Activated T-cell treated with anti-CD3 and anti-CD28 coated beads, Interleukin-2, amount 50 U/mL, for 1 hour (primary cell): ENCODE measurements at places on chromosomes 4 and X.

DNA sequence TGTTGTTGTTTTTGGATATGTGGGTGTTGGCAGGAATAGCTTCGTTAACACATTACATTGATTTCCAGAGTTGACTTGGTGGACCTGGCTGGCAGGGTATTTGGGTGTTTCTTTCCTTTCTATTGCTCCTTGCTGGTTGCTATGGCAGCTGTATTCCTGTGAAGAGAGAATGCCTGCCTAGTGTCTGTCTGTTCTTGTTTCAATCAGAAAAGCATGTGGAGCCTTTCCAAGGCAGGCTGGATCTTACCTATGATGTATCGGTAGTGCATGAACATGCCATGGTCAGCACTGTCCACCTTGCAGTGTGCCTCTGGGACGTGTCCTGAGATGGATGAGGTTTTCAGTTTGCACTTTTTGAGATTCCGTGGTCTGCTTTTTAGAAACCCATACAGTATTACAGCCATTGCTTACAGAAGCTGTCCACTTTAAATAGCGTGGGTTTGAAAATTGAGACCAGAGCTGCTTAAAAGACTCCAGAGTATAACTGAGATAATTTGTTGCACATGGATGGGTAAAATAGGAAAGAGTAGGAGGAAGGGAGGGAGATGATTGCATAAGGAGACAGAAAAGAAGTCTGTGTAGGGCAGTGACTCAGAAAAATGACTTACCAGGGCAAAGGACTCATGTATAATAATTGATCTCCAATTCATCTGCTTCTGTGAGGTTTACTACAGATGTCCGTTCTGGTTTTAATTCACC, 20.0 kb upstream of the AADAT start:
- no peak for DNase-seq

DNA sequence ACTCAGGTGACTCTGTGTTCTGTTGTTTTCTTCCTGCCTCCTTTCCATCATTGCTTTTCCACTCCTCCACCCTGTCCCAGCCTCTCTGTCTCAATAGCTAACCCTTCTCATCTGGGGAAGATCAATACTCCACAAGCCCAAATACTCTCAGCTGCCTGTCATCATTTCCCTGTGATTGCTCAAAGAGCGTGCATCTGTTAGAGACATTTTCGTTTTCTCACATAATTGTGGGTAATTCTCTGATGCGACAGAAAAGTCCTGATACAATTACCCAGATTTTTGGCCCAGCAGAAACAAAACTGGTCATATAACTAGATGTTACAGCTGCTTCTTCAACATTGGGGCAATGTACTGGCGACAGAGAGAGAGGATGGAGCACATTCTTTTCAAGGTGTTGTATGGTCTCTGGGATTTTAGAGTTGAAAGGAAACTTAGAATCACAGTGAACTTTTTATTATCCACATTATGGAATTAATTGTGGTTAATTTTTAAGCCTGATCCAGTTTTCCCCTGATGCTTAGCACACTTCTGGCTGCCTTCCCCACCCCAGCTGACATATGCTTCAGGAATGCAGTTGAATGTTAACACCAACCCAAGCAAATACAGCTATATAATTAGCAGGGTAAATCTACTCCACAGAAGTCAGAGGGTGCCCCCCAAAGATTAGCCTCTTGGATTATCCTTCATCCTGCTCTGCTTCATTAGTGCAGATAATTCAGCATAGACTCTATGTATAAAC, 171.4 kb upstream of the ANXA3 start:
- no peak for DNase-seq

DNA sequence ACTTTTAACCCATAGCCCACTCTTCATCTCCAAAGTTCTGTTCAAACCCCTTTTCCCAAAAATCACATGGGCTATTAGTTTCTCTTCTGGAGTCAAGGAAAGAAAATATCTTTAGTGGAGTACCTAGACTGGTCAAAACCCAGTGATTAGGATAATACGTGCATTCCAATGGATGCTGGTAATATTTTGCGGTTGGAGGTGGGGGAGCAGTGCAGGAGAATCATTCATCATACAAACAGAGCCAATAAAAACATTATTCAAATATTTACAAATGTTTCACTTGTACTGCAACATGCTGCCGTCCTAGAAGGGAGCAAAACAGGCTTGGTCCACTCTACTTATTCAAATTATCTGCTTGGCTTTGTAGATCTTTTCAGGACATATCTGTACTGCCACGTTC, 57.2 kb upstream of the RAB9B start:
- no peak for DNase-seq

DNA sequence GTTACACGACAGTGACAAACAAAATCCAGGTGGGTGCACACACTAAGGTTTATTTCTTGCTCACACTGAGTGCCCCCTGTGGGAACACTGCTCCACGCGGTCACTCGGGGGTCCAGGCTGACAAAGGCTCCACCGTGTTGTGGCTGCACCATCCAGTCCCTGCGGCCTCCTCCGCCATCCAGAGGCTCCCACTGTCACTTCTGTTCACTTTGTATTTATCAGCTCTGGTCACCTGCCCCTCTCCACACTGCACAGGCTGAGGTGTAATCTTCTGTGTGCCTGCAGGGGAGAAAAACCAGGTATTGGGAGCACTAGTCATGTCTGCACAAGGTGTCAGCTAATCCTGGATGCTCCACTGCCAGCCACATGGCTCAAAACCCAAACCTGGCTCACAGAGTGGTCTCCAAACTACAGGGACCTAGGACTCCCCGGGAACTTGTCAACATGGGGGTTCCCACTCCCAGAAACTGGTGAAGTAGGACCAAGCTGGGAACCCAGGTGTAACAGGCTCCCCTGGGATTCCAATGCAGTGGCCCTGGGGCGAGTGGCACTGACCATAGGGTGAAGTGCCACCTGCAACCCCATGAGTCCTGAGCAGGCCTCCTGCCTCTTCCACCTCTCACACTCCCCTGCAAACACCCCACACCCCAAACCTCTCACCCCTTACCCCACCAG, 25.5 kb downstream of the HMX1 start:
- DNase-seq: peak; percentile 2

- no peak for DNase-seq
Measured at GRCh38 chrX:43718081-43718480, 62.0 kb downstream of the MAOA start.

- DNase-seq: no peak
Measured at GRCh38 chrX:91414713-91415112, 19.9 kb upstream of the PABPC5 start.

- DNase-seq: no peak
Measured at GRCh38 chr4:116899561-116899960, 185.8 kb downstream of the TRAM1L1 start.

DNA sequence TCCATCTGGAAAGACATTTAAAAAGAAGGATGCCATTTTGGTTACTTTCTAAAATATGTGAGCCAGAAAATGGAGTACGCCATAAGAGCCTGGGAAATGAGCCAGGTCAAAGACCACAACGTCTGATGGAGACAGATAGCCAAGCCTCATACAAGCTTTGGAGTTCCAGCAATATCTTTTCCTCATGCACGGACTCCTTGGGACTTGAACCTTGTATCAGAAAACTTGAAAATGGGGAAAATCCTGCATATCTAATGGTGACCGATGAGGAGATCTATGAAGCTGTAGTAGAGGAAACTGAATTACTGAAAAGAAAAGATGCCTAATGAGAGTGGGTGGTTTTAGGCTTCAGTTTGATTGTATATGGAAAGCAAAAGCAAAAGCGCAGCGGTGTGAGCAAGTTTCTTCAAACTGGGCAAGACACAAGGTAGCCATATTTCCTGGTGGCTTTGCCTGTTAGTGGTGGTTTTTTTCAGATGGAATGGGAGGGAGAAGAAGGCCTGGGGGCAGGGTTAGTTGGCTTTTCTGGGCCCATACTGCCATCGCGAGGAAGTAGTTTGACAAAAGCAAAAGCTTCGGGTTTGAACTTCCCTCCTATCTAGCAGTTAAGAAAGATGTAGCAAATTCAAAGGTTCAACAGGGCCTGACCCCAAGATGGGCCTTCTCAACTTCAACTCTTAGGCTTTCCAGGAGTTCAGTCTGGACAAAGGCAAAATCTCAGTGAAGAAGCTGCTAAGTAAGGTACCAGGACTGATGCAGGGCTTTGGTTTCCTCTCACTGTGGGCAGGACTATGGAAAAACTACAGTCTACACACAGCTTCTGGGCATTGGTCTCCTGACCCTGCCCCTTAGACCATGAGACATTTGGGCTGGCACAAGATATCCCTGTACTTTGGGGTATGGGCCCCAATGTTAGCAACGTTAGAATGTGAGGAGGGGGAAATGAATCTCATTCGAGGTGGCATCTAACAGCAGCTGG, 210.0 kb upstream of the STK26 start:
- peak; percentile 90 for DNase-seq

DNA sequence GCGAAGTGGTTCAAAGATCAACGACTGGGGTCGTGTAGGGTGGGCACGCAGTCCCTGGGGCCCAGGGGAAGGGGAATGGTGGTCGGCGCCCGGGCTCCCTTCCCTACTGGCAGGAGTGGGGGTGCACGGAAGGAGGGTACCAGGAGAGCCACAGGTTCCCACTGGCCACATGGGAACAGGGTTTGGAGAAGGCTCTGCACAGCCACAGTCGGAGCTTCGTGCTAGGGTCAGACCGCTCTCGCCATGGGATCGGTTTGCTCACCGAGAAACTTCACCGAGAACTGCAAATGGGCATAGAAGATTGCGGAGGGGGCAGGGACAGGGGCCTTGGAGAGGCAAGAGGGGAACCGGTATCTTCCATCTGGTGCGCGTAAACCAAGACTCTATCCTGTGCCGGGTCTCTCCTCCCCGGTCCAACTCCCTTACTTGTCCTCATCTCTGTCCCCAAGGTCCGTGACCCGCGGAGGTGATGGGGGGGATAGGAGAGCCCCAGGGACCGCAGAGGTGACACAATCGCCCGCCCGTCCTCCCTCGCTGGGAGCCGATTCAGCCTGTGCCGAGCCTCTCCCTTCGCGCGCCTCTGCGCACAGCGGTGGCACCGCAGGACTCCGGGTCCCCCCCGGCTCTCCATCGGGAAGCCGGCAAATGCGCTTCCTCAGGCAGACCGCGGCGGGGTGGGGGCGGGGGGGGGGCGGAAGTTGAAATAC, 1.0 kb downstream of the SCD5 start:
- DNase-seq: peak; percentile 23

- no peak for DNase-seq
Measured at GRCh38 chr4:4424499-4425115, 37.7 kb downstream of the NSG1 start.

DNA sequence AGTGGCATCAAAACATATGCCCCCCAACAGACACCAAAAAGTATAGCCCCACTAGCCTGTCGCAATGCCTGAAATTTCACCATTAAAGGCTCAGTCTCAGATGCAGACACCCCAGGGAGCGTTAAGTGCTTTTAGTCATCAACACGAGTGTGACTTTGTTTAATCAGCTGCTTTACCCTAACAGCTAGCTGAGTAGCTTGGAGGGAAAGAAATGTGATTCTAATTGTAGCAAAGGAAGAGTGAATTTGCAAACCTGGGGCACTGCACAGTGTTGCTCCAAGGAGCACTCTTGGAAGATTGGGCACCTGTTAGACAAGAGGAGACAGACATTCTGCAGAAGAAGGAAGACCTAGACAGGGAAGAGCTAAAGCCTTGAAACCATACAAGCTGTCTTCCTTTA, 145.1 kb downstream of the BEND2 start:
- DNase-seq: no peak

- DNase-seq: no peak
Measured at GRCh38 chrX:29890646-29891200, 324.6 kb upstream of the MAGEB2 start.

DNA sequence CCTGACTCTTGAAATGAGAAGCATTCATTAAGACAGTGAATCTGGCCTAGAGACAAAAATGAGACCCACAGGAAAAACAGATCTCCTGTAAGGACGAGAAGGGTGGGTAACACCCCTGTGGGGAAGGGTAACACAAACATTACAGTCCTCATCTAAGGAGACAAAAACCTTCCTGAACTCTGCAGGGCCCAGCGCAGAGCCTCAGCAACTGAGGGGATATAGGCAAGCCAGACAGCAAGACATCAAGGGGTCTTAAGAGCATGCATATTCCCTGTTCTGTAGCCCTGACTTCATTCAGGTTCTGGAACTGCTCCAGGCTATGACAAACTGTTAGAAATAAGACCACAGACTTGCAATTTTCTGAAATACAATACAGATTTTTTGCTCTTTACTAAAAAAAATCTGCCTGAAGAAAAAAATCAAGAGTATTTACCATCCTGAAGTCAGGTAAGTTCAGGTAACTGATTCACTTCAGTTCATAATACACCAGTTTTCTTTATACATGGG, 15.5 kb downstream of the COX18 start:
- DNase-seq: no peak

DNA sequence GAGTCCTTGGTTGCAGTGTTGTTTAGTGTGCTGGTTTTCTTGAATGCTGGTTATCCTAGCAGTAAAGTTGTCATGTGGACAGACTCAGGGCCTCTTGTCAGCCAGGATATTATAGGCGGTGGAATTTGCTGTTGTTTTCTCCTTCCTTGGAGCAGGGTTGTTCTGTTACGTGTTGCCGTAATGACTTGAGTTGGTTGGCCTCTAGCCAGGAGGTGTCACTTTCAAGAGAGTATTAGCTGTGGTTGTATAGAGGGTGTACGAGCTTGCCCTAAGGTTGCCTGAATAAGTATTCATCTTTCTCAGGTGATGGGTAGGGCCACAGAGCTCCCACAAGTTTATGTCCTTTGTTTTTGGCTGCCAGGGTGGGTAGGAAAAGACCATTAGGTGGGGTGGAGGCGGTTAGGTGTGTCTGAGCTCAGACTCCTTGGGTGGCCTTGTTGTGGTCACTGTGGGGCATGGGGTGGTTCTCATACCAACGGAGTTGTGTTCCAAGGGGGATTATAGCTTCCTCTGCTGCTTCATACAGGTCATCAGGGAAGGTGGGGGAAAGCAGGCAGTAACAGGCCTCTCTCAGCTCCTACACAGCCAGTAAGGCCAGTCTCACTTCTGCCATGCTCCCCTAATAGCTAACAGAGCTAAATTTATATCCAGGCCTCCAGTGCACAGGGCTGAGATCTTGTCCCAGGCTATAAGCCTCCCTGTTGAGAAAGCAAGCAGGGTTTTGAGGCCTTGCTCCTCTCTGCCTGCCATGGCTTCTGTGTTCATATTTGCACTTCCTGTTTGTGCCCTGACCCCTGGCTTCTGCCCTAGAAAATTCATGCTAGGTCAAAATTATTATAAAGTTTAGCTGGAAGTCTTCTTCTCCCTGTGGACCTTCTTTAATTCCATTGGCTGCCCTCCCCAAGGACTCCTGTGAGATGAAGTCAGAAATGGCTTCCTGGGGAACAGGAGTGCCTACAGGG, 594.7 kb downstream of the RAPGEF2 start:
- no peak for DNase-seq

GRCh38 chrX:10106806-10107205, 50.0 kb upstream of the CLCN4 start:
- peak; percentile 46 for DNase-seq

- DNase-seq: no peak
Measured at GRCh38 chr4:156971676-156972378, at the start of gene PDGFC. Gene PDGFC, minus strand, starts transcription at chr4:156971799. Its CDS starts 896 bp downstream, at chr4:156970903.

GRCh38 chrX:148811236-148811635, 310.8 kb downstream of the AFF2 start:
- no peak for DNase-seq
